ENCODE measurements at places on chromosomes 3 and 15. TPM values are rescaled to one million over a fixed set of nuclear protein-coding genes. Genes with fewer than 3 reads are reported as not detected.

GRCh38 chr15:96340598-96341512, 10.4 kb downstream of the NR2F2 start:
- no peak for DNase-seq

DNA sequence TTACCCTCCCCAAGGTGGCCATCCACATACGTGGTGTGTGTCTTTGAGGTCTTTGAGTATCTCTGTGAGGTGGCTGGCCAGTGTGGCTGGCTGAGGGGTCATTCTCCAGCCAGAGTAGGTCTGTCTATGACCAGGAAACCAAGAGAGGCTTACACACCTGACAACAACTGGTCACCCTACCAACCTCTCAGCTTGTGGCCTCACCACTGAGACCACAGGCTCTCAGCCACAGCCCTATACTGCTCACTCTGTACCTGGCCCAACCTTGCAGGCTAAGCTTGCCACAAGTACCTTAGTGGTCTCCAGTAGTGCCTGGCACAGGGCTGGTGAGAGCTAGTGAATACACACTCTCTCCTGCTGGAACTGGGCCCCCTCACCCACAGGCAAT, 5.1 kb downstream of the HEMK1 start:
- no peak for DNase-seq

GRCh38 chr3:168794427-168794826, 698.7 kb upstream of the GOLIM4 start:
- DNase-seq = no peak

PLOD2 gene
- total RNA-seq = 219 TPM

DNA sequence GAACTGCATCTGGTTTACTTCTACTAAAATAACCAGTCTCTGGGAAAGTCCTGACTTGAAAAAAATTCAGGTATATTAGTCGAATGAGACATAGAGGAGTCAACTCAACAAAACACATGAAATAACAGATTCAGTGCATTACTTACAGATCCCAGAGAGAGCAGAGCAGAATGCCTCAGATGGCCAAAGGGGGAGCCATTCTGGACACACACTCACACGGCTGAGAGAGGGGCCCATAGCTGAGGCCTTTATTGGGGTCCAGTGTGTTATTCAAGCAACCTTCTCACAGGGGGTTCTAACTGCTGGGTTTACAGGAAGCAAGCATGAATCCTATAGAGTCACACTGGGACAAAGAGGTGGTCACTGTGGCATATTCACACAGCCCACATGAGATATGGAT, 135.1 kb upstream of the SNRPN start:
- DNase-seq = no peak

- no peak for DNase-seq
Observed at GRCh38 chr3:50357481-50357880, 1.8 kb downstream of the TMEM115 start.

WDR93 gene
- total RNA-seq = 0.32 TPM

DNA sequence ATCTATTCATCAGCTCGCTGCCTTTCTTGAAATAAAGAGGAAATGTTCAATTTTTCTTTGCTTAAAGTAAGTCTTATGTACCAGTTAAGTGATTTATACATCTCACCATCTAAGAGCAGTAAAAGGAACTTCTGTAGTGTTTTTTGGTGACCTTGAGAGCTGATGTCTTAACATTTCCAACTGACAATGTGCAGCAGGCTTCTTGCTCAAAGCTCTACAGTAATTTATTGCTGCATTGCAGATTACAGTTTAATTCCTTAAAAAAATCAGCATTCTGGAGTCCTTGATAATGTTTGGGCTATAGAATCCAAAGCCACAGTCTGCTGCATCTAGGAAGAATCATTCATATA, 61.6 kb downstream of the DIPK2A start:
- no peak for DNase-seq

LCTL gene
- total RNA-seq = not detected

SLC12A8 gene
- 2.3 TPM for total RNA-seq

RAB5A gene
- 70.3 TPM for total RNA-seq

DNA sequence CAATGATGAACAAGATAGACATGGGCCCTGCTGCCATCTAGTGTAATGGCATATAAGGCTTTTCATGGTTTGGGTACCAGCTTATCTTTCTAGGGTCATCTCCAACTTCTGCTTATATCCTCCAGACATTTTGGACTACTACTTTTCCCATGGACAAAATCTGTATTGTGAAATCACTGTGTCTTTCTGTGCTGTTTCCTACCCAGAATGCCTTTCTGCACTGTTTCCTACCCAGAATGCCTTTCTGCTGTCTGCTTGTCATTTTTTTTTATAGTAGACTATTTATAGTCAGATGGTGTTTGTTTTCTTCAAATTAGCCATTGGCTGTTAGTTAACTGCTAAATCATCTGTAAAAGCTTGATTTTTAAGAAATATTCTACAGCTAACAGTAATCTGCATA, 20.1 kb downstream of the VPS8 start:
- no peak for DNase-seq

DNA sequence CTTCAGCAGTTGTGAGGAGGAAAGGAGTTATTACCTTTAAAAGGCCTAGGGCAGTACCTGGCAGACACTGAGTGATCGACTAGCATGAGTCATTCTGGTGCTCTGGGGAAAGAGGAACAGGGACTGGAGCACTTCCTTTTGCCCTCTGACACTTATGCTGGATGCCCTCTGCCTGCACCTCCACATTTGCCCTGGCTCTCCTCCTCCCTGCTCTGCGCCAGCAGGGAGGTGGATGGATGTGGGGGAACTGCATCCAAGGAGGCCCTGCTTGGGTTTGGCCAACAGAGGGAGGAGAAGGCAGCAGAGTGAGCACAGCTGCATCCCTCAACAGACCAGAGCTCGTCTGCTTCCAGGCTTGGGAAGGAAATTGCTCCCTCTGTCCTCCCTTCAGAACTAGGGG, 75.0 kb downstream of the SEMA5B start:
- no peak for DNase-seq

NR2E3 gene
- not detected for total RNA-seq

C3orf33 gene
- total RNA-seq = 2.7 TPM

- no peak for DNase-seq
Observed at GRCh38 chr3:80983753-80984152, 777.7 kb downstream of the GBE1 start.

DNA sequence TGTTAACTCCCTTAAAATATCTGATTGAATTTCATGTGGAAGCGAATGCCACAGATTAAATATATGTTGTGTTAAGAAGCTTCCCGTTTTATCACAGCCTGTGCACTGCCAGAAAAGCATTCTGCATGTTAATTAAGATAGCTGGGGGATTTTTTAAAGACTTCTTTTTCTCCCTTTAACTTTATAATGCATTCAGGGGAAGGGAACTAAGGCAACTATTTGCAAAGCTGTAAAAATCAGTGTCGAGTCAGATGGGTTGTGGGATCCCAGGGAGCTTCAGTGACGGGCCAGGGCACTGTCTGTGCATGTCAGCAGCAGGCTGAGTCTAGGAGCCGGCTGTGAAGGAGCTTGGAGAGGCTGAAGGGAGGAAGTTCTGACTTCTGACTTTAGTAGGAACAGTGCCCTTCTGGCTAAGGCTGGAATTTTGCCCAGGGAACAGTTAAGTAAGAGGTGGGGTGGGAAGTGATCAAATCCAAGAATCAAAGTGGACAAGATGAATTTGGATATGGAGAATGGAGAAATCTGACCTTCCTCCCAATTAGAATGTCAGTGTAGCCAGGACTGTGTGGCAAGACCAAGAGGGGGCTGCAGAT, 77.7 kb downstream of the ABHD5 start:
- peak; percentile 57 for DNase-seq

- no peak for DNase-seq
Observed at GRCh38 chr3:31567036-31567435, 34.3 kb downstream of the STT3B start.

GRCh38 chr15:72771329-72771725, 12.2 kb downstream of the ADPGK start:
- DNase-seq = no peak

GRCh38 chr3:27360113-27361078, 8.8 kb downstream of the NEK10 start:
- DNase-seq = no peak

B2M gene
- 2,407 TPM for total RNA-seq

DET1 gene
- total RNA-seq = 6.0 TPM

DNA sequence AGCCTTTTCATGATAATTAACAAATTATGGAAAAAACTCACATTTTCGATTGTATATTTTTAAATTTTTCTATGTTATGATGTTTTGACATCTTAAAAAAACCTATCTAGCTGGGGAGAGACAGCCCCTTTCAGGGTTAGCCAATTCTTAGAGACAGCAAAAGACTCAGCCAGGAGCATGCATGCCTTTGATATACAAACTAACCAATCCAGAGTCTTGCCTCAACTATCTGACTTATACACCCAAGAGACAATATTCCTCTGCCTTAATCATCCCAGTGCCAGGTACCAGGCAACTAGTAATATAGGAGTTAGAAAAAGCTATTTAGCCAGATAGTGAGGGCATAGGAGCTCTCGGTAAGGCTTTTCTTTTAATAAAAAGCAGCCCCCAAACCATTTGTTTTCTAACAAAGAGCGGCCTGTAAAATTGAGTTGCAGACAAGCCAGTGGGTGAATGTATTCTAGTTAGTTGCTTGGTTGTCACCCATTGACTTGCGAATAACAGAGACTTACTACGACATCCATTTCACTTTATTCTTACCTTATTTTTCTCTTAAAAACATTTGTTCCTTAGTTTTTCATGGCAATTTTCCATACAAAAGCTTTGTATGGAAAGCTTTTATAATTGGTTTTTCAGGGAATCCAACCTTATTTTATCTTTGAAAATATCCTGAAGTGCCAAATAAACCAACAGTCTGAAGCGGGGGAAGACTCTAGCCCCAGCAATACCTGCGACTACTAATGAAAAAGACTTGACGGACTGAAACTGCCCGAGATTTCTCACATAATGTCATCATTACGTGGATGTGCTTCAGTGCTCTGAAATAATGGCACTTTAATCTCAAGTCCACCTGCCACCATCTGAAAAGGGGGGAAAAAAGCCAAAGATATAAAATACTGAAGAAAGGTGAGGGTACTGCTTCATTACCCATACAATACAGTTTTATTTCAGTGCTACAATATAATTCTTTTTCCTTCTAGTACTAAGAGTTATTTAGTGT, 64.6 kb upstream of the ATP2C1 start:
- no peak for DNase-seq

DNA sequence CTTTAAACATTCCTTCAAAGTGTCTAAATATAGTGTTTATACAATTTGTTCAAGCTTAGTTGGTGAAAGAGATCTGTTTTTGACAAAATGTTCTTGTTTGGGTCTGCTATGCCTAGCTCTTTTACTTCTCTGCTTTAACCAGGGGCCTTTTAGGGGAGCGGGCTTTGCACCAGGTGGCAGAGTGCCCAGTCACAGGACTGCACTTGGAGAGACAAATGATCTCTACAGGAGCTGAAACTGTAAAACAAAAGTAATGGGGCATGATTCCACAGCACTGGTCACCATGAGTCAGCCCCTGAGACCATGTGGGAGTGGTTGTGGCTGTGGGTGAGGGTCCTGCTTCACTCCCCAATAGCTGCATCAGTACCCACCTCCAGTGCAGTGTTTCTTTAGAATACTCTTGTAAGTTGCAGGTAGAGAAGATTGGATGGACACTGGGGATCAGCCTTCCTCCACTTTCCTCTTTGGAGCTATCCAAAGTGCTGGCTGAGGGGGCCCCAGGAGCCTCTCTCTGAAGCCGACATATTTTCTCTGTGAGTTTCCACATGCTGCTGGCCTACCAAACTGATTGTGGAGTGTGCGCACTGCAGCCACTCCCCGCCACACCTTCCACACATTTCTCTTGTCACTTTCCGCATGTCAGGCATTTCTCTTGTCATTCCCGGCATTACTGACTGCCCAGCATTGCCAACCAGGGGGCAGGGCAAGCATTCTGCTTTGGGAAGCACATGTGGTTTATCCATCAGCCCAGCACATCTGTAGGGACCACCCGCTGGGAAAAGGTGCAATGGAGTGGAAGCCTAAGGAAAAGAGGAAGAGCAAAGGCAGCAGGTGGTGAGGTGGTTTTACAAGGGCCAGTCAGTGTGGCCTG, 110.0 kb downstream of the EPHB1 start:
- DNase-seq = peak; percentile 60

- DNase-seq = no peak
Observed at GRCh38 chr15:56871185-56871584, 47.3 kb upstream of the TCF12 start.

FANCD2OS gene
- total RNA-seq = not detected

DNA sequence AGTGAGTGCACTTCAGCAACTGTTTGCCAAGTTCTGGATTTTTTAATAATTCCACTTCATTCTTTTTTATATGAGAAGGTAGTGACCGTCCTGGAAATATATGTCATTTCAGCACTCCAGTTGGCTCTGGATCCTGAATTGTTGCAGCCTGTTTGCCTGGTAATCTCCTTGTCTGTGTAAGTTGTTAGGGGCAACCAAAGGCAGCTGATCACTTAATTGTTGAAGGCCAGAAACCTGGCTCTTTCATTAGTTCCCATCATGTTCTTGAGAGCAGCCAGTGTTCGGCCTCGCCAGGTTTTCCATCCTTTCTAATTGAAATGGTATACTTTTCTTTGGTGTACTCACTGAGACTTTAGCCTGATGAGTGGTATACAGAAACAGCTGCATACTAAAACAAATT, 168.6 kb downstream of the SOX2 start:
- no peak for DNase-seq

DNA sequence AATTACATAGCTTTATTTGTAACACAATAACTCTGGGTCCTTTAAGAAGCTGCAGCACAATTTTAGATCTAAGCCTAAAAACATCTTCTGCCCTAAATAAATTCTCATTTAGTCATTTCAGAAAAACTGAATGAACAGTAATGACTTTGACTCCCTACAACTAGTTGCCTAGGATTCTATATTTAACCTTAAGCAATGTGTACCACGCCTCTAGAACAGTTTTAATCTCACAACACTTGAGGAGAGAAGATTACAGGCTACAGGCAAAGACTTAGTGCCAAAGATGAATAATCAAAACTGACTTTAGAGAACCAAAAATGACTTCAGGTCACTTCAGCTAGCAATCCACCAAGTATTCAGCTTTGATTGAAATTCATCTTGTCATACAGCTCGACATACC, 192.8 kb downstream of the ULK4 start:
- DNase-seq = no peak

DNA sequence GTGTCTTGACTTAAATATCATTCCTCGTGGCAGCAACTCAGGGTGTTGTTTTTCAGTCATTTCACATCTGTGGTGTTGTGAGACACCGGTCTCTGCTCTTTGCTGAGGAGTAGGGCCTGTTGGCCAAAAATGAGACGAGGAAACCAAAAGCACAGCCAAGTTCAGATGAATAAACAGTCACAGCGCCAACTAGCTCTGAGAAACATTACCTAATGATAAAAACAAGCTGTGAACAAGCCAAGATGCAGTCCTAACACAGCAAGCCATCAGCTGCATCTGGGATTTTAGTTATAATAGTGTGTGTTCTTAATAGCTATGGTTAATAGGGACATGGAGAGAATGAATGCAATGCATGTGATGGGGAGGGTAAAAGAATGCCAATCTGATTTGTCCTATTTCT, 843.4 kb upstream of the DPPA4 start:
- no peak for DNase-seq

DNA sequence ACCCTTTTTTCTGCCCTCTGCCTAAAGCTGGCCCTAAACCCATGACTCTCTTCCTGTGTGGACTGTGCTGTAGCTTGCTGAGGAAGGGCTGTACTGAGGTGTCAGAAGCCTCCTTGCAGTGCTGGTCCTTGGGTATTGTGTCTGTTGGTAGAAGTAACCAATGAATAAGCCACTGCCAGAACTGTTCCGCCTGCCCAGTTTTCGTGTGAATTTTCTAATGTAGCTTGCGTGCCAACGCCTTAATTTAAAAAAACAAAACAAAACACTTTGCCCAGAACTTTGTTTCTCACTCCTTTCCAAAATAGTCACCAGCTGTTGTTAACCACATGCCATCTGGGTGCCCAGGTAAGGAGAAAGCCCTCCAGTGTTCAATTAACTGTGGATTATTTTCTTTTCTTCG, 101.9 kb downstream of the KLHL25 start:
- DNase-seq = no peak

GPR149 gene
- total RNA-seq = not detected

Measured in mesenteric fat pad (tissue), 1 donor.